ENCODE measurements at places on chromosomes 16 and 17.
A peak's percentile ranks its signal among the peaks of the same experiment; 100 is the strongest.

DNA sequence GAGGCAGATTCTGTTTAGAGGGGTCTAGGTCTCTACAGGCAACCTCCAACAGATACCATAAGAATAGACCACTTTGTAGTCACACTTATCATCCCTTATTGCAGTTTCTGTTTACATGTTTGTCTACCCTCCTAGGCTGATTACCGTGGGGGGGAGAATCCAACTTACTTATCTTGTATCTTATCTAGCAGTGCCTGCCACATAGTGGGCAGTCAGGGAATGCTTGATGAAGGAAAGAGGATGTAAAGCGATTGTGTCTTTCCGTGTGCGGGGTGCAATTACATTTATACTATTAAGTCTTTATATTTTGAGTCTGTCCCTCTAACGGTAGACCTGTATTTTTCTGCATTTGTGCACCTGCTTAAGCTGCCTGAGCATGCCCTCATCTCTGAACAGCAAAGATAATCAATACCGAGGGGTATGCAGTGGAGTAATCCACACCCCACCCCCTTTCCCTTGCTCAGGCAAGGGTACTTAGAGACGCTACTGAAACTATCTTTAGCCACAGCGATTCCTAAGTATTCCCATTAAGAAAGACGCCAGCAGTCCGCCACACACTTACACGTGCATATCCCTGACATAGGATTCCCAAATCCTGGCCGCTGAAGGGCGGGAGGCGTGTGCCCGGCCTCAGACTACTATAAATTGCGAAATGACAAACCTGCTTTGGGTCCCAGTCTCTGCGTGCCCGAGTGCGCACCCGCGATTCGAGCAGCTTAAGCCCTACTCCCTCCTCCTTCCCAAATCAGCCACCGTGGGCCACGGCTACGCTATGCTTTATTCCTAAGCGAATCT is 635 bp upstream of the AATF start:
- DNase-seq: no peak

DNA sequence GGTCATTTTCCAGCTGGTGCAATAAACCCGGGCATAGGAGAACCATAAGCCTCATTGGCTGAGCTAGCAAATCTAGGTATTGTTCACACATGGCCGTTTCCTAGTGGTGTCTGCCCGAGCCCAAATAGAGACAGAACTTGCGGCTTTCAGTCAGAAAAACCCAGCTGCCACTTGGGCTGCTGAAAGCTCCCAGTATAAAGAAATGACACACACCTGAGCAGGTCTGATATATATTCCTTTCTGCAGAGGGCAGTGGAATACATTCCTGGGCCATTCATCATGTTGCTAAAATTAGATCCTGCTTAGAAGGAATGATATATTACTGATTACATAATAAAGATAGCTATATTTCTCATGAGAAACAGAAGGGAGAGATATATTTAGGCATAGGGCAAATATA is 83.9 kb upstream of the IRX5 start:
- DNase-seq: no peak

GRCh38 chr16:10242916-10243315 is 60.7 kb upstream of the GRIN2A start:
- DNase-seq: no peak

- no peak for DNase-seq
Observed at GRCh38 chr17:9648521-9649110, 3.3 kb downstream of the USP43 start.

DNA sequence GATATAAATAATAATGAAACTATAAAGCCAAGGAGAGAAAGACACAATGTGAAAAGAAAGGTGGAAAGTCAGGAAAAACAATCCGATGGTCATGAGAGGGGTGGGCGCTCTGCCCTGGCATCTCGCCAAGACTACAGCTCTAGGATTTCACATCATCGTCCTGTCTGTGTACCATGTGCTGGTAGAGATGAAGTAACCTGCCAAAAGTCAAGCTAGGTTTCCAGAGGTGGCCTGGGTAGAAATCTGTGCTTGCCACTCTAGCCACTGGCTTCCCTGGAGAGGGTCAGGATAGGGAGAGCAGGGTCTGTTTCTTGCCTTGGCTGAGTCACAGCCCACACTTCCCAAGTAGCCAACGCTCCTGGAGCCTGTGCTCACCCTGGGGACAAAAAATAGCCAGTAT is 31.0 kb upstream of the TRAP1 start:
- DNase-seq: no peak

DNA sequence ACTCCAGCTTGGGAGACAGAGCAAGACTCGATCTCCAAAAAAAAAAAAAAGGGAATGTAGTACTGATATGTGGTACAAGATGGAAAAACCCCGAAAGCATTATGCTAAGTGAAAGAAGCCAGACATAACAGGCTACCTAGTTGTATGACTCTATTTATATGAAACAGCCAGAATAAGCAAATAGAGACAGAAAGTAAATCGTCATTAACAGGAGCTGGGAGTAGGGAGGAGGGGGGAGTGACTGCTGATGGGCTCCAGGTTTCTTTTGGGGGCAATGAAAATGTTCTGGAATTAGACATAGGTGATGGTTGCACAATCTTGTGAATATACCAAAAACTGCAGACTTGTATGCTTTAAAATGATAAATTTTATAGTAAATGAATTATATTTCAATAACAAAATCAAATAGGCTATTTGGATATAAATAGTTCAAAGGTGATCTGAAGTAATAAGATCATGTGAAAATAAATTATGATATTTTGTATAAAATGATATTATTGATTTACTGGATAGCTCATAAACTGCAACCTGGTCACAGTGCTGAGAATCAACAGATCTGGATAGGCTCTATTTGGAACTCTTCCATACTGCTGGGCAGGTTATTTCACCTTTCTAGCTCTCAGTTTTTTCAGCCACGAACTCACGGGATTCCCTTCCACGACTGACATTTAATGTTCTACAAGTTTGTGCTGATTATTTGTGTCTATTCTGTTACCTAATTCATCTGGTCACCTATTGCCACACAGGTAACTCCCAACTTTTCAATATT is 27.1 kb downstream of the ZNF652 start:
- no peak for DNase-seq

GRCh38 chr16:79664407-79664806 is 63.9 kb upstream of the MAF start:
- no peak for DNase-seq

DNA sequence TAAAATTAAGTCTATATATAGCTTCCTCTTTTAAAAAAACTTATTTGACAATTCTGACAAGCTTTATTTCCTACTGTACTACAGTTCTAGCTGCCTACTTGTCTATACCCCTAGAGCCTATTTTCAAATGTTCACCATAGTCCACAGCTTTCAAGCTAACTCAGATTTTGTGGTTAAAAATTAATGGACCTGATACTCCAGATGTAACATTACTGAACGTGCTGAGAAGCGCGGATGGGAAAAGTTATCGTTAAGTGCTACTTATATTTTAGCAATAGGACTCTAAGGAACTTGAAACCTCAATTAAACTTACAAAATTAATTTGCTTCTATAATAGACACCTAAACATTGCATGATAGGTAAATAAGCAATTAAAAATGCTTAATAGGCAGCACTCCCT is 31.2 kb downstream of the GNA13 start:
- no peak for DNase-seq

DNA sequence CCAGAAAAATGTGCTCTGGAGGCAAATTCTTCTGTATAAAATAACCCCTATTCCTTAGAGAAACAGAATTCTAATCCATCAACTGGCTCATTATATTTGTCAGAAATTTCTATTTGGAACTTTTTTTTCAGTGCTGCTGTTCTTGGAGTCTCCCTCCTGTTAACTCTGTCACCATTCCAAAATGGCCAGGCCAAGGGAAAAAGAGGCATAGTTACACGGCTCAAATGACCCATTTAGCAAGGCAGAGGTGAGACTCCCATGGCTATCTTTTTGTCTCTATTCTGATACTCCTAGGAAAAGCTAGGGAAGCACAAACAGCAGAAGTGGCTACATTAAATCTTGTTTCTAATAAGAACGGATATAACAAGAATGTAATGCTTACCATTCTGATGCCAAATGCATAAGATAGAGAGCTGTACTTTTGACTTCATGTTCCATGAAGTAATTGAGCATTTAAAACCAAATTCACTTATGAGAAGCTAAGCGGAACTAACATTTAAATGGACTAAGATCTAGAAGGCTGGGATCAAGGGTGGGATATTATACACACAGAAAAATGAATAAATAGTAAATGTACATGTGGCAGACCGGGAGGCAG is 64.4 kb upstream of the CORO6 start:
- no peak for DNase-seq

DNA sequence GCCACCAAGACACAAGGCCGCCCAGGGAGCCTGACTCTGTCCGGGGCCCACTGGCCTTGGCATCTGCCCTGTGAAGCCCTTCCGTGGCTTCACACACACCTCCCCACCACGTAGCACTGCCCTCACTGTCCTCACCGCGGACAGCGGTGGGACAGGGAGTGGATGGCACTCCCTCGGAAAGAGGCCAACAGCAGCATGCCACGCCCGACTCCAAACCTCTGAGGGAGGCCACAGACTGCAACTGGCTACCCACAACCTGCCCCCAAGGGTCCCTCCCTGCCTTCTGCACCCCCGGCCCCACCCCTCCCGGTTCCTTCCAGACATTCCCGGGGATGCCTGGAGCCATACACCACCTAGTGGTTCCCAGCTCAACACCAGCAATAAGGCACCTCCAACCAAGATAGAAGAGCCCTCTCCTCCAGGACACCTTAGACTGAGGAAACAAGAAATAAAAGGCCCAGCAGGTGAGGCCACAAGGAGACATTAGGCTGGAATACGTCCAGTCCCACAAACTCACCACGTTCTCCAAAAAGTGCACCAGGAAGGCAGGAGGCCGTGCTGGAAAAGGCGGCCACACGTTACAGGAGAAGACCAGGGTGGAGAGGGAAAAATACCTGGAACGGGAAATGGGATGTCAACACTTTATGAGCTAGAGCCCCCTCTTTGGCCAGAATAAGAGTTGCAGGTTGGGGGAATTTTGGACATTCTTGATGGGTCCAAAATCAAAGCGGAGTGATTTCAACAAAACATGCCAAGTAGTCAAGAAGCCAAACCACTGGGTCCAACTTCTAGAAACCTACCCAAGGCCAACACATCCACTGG is 310.0 kb downstream of the SOX9 start:
- DNase-seq: no peak

- DNase-seq: peak; percentile 92
Observed at GRCh38 chr17:74249590-74250270, 24.3 kb upstream of the DNAI2 start.

- DNase-seq: no peak
Observed at GRCh38 chr17:7292729-7293128, 1.7 kb downstream of the YBX2 start.

GRCh38 chr17:44010966-44011647 is 3.7 kb downstream of the TMEM101 start:
- DNase-seq: peak; percentile 46

GRCh38 chr17:32275060-32276042 is 9.7 kb downstream of the RHBDL3 start:
- peak; percentile 47 for DNase-seq

GRCh38 chr17:20228410-20228809 is 219.3 kb downstream of the SPECC1 start:
- DNase-seq: no peak

DNA sequence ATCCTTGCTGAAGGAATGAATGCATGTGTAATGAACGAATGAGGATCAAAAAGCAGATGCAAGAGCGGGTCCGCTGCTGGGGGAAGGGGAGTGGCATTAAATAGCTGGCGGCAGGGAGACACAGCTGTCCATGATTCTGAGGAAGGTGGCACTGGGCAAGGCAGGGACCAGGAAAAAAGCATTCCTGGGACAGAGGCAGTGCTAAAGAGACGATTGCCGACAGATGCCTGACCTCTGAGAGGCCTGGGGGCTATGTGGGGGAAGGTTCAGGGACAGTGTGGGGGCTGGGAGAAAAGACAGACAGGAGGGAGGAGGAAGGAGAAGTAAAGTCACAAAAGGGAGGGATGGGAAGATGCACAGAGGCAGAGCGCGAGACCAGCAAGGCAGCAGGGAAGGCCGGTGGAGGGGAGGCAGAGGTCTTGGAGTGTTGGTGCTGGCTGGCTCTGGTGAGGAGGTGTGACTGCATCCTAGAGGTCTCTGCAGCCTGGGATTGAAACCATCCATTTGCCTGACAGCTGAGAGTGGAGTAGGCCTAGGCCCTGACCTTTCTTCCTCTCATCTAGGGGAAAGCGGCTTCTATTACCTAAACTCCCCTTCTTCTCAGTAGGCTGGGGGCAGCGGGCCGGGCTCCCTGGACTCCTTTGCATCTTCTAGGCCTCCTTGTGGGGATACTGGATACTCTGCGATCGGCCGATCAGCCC is 109.9 kb downstream of the SDK2 start:
- no peak for DNase-seq

DNA sequence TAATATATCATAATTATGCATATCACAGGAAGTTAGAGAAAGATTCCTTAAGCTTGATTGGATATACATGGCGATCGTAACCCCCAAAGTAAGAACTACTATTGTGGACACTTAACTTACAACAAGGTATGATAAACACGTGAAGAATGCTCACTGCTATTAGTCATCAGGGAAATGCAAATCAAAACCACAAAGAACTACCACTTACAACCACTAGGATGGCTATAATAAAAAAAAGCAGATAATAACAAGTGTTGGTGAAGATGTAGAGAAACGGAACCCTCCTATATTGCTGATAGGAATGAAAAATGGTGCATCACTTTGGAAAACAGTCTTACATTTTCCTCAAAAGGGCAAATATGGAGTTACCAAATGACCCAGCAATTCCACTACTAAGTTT is 265.9 kb downstream of the SLC39A11 start:
- no peak for DNase-seq

DNA sequence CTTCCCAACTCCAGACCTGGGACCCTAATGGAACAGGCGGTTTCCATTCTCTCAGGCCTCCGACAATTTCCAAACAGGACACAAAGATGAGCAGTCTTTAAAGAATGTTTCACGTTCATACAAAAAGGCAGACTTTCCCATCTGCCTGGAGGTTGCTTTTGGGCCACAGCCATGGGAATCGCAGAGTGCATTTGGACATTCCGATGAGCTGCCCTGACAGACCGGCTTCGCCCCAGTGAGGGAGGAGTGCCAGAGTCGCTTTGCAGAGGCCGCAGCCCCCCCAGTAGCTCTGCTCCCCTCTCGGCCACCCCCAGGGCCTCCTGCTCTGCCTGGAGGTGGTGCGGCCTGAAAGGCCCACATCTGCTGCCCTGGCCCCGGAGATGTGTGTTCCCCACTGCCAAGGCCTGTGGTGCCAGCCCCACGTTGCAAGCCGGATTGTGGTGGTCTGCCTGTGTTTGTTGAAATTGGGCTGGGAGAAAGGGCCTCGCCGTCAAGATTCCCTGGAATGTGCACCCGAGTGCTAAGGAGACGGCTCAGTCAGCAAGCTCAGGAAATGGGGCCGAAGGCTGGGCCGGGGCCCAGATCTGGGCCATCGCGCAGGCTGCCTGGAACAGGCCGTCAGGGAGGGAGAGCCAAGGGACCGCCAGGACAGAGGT is 89.8 kb downstream of the C16orf95 start:
- DNase-seq: peak; percentile 75

GRCh38 chr17:66375121-66375520 is 72.7 kb downstream of the PRKCA start:
- no peak for DNase-seq

GRCh38 chr16:19210280-19210924 is 42.4 kb downstream of the SYT17 start:
- DNase-seq: no peak

- DNase-seq: peak; percentile 72
Observed at GRCh38 chr17:66906321-66907278, 57.9 kb upstream of the CACNG4 start.
